Cerebellum (tissue), 4 donors: ENCODE measurements at places on chromosomes 2 and 18.

DNA sequence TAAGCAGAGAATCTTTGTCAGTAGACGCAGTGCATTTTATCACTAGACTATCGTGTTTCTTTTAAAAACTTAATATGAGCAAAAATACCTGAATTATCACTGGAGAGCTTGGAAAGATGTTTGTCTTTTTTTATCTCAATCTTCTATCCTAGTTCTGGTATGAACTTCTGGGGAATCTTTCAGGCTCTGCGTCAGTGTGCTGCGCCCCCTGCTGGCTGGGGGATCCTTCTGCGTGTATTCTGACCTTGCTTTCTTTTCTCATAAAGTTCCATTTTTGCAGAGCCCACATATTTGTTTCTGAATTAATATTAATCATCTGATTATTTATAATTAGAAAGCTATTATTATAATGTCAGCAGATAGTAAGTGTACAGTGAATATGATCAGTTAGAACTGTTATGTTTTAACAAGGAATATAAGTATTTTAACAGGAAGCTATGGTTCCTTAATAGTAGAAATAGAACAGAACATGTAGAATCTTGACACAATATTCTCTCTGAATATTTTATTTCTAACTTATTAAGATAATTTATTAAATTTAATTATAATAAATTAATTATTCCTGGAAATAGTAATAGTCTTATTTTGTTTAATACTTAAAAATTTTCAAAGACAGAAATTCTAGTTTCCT, 945.0 kb upstream of the CRIM1 start:
- peak; percentile 22 for DNase-seq

DNA sequence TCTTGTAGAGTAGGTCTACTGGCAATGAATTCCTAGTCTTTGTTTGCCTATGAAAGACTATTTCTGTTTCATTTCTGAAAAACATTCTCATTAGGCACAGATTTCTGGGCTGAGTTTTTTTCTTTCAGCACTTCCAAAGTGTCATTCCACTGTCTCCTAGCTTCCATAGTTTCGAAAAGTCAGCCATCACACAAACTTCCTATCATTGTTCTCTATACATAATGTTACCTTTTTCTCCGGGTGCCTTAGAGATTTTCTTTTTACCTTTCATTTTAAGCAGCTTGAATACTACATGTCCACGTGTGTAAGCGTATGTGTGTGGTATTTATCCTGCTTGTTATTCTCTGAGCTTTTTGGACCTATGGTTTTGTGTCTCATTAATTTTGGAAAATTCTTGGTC, 55.7 kb downstream of the OLA1 start:
- DNase-seq: no peak

GRCh38 chr2:202114291-202114690, 41.2 kb downstream of the KIAA2012 start:
- no peak for DNase-seq

GRCh38 chr18:21456428-21457178, 143.9 kb downstream of the ESCO1 start:
- DNase-seq: no peak

DNA sequence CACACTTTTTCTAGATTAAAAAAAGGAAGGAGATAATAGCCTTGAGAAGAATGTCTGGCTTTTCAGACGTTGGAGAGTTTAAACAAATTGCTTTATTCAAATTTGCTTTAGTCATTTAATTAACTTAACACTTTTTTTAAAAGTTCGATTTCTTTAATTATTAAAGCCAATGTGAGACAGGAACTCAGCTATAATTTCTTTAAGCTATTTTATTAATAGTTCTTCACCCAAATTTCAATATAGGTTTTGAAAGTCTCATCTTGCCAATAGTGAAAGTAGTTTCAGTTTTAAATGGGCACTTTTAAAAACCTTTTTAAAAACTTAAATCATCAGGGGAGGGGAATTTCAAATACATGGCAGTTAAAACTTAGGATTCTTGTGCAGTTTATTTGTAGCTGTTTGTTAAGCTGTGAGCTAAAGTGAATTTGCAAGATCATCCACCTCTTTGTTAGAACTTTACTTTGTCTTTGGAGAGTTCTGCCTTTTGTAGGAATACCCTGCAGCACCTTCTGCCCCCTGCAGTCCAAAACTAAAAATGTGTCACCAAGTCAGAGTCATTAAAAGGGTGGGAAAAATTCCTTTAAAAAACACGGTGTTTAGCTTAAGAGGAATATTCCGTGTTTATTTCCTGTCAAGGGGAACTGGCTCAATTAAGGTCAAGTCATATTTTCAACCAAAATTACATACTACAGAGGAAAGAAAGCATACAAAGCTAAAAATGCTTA, 4.6 kb downstream of the TGIF1 start:
- no peak for DNase-seq

GRCh38 chr2:101828673-101829334, 131.3 kb downstream of the MAP4K4 start:
- DNase-seq: no peak

DNA sequence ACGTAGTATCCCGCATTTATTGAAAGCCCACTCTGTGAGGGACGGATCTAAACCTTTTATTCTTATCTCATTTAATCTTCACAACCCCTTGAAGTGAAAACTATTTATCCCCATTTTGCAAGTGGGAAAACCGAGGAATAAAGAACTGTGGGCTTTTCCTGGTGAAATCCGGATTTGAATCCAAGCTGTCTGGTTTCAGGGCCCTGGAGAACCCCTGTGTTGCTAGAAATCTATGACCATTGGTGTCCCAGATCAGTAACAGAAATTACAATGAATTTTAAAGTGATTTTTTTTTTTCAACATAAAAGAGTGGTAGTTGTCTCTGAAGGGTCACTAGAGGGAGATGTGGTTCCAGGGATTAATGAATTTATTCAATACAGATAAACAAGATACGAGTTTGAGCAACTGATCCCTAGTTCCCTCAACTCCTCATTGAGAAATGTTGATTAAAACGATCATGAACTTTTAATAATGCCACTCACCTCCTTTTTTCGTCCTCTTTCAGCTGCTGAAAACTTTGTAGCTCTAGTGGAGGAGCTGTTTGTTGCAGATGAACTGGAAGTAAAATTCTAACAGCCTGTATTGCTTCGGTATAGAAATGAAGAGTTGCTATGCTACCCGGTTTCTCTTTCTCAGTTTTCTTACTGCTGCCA, 940 bp downstream of the XRCC5 start:
- peak; percentile 44 for DNase-seq

- no peak for DNase-seq
These were observed 311.0 kb downstream of the NDUFA10 start for GRCh38 chr2:239714116-239714515.

DNA sequence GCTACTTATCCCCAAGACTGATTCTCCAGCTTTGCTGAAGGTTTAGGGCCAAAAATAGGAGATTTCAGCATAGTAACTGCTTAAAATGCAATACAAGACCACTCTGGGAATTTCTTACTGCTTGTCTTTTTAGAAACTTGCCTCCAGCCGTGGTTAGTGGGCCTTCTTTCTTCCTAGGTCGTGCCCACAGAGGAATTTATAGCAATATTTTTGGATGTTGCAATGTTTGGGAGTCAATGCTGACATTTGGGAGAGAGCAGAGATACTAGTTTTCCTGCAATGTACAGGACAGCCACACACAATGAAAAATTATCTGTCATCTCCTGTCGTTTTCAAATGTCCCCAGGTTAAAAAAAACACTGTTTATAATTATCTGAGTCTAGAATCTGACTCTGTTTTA, 25.6 kb upstream of the CERS6 start:
- no peak for DNase-seq

GRCh38 chr2:56589835-56590234, 406.0 kb downstream of the CCDC85A start:
- no peak for DNase-seq

DNA sequence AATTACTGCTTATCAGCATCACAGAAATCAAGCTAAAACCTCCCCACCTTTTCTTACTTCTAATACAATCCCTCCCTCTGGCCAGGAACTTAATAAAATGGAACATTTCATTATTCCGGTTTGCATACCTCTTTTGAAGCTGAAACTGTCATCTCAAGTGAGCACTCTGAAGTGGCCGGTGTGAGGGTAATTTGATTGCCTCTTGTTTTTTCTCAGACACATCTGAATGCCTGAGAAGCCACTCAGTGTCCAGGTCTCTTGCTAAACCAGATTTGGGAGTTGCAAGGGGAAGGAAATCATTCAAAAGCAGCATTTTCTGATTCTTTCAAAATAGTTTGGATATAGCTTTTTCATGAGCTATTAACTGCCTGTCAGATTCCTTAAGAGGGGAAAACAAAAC, 190.3 kb downstream of the C1D start:
- DNase-seq: no peak

DNA sequence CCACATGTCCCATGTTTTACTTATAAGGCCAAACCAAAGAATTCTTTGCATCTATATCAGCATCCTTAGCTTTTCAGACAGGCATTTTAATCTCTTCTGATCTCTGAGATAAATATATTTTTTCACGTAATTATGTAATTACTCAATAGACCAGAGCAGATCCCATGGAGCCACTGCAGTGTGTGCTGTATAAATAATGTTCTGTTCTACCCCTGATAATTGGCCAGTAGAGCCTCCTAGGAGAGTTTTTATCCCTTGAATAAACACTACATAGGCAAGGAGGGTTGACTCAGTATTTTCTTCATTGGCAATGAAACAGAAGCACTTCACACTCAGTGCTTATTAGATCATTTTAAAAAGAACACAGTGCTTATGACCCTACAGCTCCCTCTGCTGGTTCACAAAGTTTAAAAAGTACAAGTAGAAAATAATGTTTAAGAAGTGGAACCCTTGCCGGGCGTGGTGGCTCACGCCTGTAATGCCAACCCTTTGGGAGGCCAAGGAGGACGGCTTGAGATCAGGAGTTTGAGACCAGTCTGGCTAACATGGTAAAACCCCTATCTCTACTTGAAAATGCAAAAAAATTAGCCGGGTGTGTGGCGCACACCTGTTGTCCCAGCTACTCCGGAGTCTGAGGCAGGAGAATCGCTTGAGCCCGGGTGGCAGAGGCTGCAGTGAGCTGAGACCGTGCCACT, 91.9 kb downstream of the PPP1R1C start:
- DNase-seq: peak; percentile 58

DNA sequence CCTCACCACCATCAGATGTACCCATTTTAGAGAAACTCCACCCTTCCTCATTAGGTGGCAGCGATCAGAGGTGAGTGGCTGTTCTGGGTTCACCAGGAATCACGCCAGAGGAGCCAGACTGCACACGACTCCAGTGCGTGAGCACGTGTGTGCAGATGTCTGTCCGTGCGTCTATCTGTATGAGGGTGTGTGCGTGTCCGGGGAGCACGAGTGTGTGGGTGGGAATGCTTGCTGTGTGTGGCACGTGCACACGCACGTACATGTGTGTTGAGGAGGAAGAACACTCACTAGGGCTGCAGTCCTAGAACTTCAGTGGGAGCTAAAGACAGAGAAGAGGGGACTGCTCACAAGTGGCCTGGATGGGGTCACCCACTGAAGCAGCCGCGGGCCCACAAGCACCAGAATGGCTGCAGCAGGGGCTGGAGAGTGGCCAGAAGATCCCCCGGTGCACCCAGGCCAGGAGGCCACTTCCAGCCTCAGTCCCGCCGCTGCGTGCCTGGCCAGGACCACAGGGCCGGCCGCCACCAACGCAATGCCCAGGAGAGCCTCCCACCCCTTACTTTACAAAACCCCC, 13.9 kb downstream of the HDAC4 start:
- no peak for DNase-seq

GRCh38 chr2:209591021-209591420, 167.2 kb downstream of the MAP2 start:
- DNase-seq: no peak

- DNase-seq: peak; percentile 88
These were observed 1.9 kb upstream of the SYT4 start for GRCh38 chr18:43279015-43279744.

GRCh38 chr2:180177534-180177933, 170.4 kb upstream of the CWC22 start:
- DNase-seq: no peak

DNA sequence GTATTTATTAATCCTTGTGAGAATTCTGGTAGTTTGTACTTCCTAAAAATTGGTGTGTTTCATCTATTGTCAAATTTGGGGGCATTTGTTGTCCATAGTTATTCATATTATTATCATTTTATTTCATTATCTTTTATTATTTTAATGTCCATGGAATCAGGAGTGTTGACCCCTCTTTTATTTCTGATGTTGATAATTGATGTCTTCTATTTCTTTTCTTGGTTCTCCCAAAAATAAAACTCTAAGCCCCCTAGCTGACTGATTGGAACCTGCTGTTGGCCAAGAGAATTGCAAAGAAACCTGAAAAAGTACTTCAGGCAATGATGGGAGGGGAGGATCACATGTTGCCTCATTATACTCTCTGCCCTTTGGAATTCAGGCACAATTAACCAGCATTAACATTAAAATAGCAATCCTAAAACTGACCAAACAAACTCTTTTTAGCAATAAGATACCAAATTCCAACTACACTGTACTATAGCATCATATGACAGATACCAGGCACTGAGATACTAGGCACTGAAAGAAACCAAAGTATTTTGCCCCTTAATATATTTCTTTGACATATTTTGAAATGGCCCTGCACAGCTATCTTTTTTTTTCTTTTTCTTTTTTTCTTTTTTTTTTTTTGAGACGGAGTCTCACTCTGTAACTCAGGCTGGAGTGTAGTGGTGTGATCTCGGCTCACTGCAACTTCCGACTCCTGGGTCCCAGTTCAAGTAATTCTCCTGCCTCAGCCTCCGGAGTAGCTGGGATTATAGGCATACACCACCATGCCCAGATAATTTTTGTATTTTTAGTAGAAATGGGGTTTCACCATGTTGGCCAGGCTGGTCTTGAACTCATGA, 1097.2 kb upstream of the CNTNAP5 start:
- DNase-seq: no peak

GRCh38 chr2:140496714-140497113, 1634.1 kb downstream of the LRP1B start:
- DNase-seq: no peak

DNA sequence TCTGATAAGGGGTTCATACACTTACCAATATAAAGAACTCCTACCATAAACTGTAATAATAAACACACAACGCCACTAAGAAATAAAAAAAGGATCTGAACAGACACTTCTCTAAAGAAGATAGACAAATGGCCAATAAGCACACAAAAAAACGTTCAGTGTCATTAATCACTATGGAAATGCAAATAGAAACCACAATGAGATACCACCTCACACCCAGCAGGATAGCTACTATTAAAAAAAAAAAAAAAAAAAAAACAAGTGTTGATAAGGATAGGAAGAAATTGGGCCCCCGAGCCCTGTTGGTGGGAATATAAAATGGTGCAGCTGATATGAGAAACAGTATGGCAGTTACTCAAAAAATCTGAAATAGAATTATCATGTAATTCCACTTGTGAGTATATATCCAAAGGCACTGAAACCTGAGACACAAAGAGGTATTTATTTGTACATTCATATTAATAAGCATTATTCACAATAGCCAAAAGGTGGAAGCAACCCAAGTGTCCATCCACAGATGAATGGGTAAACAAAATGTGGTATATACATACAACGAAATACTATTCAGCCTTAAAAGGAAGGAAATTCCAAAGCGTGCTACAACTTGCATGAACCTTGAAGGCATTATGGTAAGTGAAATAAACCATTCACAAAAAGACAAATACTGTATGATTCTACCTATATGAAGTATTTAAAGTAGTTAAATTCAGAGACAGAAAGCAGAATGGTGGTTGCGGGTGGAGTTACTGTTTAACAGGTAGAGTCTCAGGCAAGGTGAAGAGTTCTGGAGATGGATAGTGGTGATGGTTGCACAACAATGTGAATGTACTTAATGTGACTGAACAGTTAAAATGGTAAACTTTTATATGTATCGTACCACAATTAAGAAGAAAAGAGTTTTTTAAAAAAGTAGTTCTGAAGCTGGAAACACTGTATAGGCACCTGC, 17.9 kb downstream of the REV1 start:
- DNase-seq: no peak

GRCh38 chr18:26422472-26423162, 125.7 kb downstream of the KCTD1 start:
- no peak for DNase-seq

GRCh38 chr18:34858188-34858587, 148.1 kb downstream of the DTNA start:
- DNase-seq: no peak
